NCI-H1417 treated with DMSO at 0.1 percent for 48 hours (cell line): ENCODE measurements at places on chromosomes 12 and 14.

DNA sequence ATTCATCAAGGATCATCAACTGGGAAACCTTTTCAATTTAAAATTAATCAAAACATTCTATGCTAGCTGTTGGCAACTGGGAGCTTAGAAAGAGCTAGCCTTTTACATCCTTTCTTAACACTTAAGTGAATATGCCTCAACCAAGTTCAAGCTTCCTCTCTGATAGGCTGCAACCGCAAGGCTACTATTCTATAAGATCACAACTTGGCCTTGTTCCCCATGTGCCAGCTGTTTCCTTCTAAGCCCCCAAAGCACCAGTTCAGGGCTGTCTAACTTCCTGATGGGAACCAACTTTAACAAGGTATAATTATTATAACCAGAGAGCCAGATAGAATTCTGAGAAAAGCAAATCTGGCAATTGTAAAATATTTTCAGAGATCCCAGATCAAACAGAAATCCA lies 37.0 kb downstream of the KCNC2 start:
- no peak for DNase-seq

DNA sequence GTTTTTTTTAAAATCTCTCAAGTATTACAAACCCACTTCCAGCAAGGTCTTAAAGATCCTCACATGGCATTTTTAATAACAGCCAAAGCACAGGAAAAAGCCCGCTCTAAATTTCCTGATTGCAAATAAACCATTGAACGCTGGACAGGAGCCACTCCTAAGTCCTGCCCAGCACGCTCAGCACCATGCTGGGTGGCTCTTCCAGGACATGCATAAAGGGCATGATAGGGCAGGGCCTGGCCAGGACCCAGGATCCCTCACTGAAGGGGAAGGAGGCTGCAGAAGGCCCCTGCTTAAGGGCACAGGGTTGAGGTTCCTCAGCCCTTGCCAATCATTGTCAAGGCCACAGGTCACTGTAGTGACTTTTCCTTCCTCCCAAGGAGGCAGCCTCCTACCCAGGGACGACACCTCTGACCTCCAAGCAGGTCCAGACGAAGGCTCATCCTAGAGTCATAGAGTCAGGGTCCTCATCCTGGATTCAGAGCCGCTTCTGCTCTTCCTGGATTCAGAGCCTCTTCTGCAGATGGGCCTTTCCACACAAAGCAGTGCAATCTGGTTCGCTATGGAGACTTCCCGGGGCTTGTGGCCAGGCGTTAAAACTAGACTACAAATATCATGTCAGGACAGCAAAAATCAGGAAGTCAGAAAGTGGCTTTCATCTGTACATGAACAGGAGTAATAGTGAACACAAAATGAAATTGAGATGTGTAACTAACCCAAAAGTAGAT lies 123.8 kb downstream of the GCH1 start:
- DNase-seq, result no peak

DNA sequence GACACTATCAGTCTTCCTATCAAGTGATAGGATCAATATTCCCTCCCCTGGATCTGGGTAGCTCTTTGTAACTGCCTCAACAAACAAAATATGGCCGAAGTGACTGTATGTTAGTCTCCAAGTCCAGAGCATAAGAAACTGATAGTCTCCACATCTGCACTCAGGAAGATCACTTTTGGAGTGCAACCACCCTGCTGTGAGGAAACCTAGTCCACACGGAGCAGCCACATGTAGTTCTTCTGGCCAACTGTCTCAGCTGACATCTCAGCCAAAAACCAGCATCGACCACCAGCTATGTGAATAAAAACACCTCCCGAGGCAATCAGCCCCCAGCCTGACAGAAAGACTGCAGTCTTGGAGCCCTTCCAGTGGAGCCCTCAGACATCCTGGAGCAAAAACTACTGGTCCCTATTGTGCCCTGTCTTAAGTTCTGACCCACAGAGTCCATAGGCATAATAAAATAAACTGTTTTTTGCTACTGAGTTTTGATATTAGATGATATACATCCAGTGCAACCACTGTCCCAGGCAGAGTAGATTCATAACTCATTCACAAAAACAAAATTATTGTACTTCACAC lies 143.8 kb downstream of the MED13L start:
- DNase-seq, result no peak

DNA sequence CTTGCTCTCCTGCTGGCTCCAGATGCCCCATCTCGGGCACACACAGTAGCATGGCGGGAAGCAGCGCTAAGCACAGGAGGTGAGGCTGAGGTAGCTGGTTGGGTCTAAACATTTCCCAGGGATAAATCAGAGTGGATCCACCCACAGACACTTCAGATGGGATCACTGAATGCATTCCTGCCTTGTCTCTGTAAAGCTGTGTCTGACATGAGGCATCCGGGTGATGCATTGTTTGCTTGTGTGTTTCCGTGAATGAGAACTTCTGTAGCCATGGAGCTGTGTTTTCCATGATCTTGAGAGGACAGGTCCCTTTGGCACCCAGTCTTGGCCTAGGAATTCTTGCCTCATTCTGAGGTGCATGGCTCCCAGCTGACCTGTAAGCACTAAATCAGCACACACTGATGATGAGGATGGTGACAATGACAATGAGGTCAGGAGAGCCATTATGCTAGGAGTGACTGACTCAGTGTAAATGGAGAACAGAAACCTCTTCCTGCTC lies 6.7 kb upstream of the KRT75 start:
- no peak for DNase-seq

GRCh38 chr14:67776653-67777322 lies 39.6 kb downstream of the ZFYVE26 start:
- DNase-seq, result no peak

- peak; percentile 95 for DNase-seq
These were observed 55.8 kb upstream of the CHGA start for GRCh38 chr14:92866901-92867865.

GRCh38 chr12:47650469-47650868 lies 55.4 kb downstream of the RPAP3 start:
- DNase-seq, result no peak

- DNase-seq, result no peak
These were observed 170.6 kb downstream of the MED13L start for GRCh38 chr12:116106870-116107269.
